ENCODE measurements at places on chromosomes 6 and 20.

GRCh38 chr6:34638834-34639736 is 57.5 kb downstream of the ILRUN start:
- DNase-seq, result no peak

DNA sequence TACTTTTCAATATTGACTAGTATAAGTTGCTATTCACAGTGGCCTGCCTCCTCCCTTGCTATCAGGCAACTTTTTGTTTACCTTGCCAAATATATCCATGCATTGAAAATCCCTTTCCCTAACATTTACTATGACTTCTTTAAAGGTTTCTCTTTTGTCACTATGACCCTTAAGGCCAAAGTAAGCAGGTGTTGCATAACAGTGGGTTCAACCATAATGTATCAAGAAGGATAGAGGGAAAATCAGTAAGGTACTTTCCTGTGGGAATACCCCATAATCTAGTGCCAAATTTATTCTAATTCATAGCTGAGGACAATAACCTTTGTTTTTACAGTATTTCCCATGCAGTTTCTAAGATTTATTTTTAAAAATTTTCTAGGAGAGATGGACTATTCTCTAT is 527.6 kb downstream of the CDKAL1 start:
- no peak for DNase-seq

DNA sequence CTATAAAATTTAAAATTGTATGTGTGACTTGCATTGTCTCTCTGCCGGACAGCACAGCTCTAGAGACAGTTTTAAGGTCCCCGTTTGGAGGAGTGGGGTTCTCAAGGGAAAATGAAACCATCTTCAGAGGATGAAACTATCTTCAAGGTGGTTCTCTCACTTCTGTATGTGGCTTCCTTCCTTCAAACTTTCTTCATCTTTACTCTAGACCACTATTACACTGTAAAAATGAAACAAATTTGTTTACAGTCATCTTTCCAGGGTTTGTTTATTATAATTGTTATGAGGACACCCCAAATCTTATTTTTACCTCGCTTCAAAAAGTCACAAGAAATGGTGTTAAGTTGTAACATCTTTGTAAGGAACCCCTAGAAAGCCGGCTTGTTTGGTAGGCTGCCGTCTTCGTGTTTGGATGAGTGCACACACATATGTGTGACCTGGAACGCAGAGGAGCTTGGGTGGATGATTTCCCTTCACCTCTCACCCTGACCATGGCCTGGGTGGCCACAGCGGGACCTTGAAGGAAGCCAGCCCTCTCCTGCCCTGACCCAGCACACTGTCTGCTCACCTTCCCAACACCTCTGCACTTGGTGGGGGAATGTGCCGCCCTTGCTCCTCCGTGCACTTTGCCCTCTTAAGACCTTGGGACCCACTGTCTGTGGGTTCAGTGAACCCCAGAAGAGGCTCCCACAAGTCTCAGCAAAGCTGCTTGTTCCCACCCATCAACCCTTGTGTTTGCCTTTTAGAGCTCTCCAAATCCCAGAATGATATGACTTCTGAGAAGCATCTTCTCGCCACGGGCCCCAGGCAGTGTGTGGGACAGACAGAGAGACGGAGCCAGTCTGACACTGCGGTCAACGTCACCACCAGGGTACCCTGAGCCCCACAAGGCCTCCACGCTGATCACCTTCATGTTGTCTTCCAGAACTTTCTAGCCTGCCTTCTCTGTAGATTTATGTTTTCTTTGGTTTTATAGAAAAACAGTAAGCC is 67.8 kb downstream of the SYTL3 start:
- DNase-seq, result peak; percentile 20

DNA sequence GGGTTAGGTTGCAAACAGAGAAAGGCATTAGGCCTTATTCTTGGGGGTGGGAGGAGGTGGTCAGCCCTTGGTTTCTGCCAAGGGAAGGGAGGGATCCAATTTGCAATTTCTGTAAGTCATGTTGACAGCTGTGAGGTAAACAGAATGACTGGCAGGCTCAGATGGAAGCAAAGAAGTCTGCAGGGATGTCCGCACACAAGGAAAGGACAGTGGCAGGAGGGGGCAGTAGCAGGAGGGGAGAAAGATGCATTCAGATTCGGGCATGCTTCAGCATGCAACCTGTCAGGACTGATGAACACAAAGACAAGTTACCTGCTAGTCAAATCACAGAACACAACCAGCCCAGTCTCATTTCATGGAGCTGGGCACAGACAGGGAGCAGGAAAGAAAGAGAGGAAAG is 217.9 kb upstream of the FOXA2 start:
- no peak for DNase-seq

- DNase-seq, result no peak
Observed at GRCh38 chr6:71107911-71108420, 151.1 kb upstream of the B3GAT2 start.

DNA sequence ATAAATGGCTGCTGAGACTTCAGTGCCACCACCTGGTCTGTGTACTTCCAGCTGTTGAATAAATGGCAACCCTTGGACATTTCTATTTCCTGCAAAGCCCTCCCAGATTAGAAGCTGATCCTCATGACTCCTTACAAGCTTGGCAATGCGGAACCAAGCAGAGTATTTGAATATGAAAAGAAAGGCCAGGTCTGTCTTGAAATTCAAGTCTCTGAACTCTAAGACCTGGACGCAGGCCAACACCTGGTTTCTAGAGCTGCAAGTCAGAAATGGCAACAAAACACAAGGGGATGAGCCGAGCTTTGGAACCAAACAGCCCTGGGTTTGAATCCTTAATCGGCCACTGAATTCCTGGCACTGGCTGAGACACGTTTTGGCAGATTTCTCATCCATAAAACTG is 353.4 kb downstream of the PTPRT start:
- DNase-seq, result no peak

DNA sequence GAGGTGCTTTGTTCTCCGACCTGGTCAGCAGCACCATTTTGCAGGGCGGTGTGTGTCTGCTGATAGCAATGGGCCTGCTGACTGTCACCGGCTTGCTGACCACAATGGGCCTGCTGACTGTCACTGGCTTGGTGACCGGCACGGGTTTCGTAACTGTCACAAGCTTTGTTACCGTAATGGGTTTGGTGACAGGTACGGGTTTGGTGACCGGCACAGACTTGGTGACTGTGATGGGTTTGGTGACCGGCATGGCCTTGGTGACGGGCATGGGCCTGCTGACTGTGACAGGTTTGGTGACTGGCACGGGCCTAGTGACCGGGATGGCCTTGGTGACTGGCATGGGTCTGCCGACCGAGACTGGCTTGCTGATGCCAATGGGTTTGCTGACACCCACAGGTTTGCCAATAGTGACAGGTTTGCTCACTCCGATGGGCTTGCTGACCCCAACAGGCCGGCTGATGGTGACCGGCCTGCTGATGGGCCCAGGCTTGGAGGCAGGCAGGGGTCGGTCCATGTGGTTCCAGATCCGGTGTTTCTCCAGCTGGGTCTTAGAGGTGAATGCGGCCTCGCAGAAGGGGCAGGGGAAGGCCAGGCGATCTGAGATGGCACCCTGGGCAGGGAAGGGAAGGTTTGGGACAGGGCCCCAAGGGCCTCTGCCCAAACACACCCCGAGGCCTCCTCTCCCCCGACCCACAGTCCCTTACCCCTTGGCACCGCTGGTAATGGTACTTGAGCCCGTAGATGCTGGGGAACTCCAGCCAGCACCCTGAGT is 3.4 kb downstream of the ZNF512B start:
- no peak for DNase-seq

DNA sequence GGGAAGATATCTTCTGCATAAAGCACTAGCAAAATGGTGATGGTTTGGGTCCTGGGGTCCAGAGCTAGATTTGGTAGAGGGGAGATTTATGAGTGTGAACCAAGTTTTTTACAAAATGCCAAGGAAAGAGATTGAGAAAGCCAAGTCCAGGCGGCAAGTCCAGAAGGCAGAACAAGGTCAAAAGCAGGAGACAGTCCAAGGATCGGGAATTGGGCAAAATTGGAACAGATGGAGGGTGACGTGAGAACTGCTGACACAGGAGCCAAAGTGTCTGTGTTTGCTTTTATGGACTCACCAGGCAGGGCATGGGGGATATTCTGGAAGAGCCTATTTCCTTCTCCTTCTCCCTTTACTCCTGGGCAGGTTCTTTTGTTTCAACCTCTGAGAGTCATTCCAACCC is 4.1 kb downstream of the NHLRC1 start:
- no peak for DNase-seq

- no peak for DNase-seq
Observed at GRCh38 chr6:125009578-125009977, 47.3 kb downstream of the RNF217 start.

DNA sequence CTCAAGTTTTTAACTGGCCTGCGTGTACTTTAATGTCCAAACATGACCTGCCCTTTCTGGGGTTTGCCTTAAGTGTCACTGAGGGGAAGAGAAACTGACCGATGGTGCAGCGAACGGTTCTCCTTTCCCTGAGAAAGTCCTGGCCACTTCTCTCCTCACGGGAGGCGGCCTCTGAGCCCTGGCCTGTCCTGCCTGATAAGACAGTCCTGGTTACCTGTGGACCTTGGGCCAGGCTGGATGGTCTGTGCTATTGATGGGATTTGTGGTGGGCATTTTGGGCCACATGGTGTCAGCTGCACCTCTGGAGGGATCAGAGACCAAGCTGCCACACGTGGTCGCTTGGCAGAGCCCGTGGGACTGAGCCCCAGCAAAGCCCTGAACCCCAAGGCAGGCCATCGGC is 11.6 kb upstream of the NTSR1 start:
- DNase-seq, result no peak

DNA sequence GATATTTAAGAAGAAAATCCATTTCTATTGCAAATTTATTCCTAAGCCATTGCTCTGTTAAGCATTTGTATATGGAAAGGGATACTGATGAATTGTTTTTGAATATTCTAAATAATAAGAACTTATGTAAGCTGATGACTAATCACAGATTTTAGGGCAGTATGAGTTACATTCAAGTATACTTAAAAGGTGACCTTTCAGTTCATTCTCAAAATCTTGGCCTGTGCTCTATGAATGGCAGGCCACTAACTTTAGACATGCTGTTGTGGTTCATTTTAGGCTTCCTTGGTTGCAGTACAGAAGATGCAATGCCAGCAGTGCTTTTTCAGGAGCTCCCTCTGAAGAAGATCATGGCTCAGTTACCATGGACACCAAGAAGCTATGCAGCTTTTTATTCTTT is 380.4 kb downstream of the CENPW start:
- DNase-seq, result no peak

GRCh38 chr6:159582736-159583135 is 110.3 kb downstream of the SOD2 start:
- DNase-seq, result no peak

GRCh38 chr6:142207265-142207877 is 60.3 kb downstream of the VTA1 start:
- DNase-seq, result peak; percentile 27

GRCh38 chr6:36068012-36068392 is 40.4 kb downstream of the MAPK14 start:
- no peak for DNase-seq

DNA sequence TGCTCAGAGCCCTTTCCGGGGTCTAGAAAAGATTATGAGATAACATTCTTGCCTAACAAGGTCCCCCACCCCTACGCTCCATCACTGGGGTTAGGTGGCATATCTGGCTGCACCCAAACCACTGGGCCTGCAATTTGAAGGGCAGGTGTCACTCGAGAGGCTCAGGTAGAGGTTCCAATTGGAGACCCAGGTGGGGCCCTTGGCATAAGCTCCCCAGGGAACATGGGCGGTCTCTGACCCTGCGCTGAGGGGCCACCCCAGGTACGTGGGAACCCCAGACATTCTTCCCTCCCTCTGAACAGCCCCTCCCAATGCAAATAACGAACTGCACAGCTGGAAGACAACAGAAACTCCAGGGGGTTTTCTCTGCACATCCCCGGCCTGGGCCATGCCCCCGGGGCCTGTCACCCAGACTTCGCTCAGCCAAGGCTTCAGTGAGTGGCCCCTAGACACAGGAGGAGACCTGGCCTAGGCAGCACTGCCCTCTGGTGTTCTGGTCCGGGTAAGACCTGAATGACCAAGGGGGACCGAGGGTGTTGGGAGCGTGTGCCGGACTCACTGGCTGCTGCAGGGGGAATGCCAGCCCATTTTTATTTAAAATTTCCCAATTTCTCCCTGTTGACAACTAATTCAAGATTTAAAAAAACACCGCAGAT is 47.5 kb downstream of the DSTN start:
- DNase-seq, result peak; percentile 35

DNA sequence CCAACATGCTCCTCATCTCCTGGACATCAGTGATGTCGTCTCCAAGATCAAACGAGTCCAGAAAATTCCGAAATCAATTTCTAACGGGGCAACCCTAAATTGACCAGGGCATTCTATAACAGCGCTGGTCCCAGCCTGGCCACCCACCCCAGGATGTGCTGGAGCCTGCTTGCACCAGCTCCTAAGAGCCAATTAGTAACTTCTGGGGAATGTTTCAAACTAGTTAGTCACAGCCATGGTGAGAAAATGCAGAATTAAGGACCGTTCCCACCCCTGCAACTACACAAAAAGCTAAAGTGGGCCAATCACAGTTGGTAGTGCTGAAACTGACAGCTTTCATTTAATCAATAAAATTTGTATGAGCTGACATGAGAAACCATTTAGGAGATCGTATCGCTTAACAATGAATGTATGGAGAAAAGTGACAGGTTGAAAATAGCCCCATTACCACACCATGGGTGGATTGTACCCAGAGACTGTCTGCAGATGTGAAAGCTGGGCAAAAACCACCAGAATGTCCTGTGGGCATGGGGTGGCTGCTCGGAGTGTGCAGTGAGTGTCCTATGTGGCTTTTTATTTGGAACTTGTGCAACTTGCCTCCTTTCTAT is 165.7 kb upstream of the AFDN start:
- no peak for DNase-seq

DNA sequence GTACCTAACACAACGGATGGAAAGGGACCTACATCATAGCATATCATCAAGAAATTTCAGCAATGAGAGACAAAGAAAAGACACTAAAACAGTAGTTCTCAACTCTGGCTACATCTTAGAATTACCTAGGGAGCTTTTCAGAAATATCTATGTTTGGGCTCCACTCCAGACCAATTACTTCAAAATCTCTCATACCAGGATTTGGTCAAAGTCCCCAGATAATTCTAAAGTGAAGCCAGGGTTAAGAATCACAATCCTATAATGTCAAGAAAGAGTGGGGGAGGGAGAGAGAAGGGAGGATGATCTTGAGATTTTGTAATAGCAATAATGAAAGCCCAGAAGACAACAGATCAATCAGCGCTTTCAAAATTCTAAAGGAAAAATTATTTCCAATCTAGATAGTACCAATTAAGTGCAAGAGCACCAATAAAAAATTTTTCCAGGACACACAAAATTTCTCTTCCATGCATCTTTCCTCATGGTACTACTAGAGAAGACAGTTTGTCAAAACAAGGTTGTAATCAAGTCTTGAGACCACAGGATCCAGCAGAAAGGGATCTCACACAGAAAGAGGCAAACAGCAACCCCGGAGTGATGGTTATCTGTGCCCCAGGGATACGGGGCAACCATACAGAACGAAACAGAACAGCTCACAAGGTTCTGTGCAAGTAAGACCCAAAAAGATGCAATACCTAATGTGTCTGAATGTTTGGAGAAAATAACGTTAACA is 152.9 kb upstream of the DST start:
- no peak for DNase-seq

GRCh38 chr6:138465007-138465645 is 34.2 kb downstream of the NHSL1 start:
- DNase-seq, result no peak

All from CD4-positive, alpha-beta T cell treated with Interleukin-6 at 100 ng/mL for 8 hours (primary cell).